ENCODE measurements at places on chromosomes 5 and 9. TPM values are rescaled to one million over a fixed set of nuclear protein-coding genes. Genes with fewer than 3 reads are reported as not detected.

CRB2 gene
- total RNA-seq: 0.32 TPM

PCDHB8 gene
- 0.14 TPM for total RNA-seq

DNA sequence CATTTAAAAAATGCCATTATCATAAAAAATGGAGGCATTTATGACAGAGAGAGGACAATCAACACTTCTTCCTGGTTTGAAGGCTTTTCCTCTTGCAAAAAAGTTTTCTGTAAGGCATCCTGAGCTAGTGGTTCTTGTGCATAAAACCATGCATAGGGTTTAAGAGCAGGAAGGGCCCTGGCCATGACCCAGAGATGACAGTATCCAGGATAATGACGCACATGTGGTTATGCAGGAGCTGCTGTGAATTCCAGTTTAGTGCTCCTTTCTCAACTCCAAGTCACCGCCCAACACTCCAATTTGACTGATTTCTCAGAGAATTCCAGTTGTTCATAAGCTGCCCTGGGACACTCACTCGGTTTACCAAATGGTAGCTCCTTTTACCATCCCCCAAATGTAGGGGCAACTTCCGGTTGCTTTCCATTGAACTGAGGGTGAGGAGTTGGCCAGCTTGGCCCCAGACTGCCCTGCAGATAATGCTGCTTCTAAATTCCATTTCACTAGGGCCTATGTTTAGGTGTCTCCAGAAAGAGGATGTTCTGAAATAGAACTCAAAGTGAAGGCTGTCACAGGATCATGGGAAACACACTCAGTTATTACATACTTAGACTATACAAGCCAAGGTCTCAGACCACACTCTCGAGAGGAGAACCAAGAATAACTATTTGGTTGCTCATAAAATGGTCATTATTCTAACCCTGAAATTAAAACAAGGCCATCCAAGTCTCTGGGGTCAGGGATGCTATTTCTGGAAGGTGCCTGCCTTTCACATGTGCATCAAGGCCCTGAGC lies 179.1 kb downstream of the SLIT3 start:
- no peak for DNase-seq

DNA sequence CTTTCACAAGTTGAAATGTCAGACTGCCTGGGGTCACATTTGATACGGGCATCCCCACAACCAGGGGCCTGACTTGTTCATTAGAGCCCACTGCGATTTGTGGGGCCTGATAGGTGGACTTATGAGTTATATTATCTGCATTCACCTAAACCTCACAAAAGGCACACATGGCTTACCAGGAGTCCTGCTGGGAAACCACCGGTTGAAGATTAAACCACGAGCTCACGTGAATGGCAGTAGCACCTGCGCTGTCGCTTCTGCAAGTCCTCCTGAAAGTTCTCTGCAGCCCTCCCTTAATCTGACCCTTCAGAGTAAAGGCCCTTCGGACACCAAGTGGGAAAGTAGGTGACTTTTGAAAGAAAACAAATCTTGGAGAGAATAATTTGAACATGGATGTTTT lies 68.9 kb downstream of the PPIC start:
- DNase-seq: no peak

Measured in transverse colon (tissue), 4 donors.